Activated T-helper 17 cell treated with anti-CD3 and anti-CD28 coated beads, Interleukin-2, amount 50 U/mL, for 72 hours (primary cell): ENCODE measurements at places on chromosomes 5 and 9. TPM values are rescaled to one million over a fixed set of nuclear protein-coding genes. Genes with fewer than 3 reads are reported as not detected.

Gene INSL4
- total RNA-seq: not detected

Gene GADD45G
- total RNA-seq: 11.7 TPM

Gene C5orf24
- 32.4 TPM for total RNA-seq

Gene PCDHA9
- not detected for total RNA-seq

Gene IFNK
- total RNA-seq: not detected

DNA sequence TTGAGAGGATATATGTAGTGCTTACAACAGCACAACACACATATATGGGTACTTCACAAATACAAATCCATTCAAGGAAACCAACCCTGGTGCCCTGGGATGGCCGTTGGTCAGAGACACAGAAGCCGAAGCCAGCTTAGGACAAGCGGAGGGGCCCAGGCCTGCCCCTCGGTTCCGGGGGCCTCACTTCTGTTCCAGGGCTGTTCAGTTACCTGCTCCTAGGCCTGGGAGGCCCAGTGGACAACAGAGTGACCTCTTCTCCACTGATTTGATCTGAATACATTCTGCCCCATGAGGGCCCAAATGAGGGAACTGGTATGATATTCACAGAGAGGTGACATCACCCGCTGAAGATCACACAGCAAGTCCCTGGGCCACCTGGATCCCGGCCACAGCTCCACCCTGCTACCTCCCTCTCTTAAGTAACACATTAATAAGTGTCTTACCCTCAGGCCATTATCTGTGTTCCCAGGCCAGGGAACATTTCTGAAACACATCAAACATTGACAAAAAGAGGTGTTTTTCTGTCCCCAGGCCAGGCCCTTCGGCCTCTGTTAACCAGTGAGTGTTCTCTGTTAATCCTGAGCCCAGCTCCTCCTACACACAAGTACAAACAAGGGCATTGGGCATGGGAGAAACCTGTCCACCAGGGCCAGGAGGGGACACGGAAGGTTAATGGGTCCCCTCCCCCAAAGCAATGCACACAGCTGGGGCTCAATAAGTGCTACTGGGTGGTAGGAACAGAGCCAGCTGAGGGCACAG is 4.5 kb upstream of the GRHPR start:
- ATAC-seq: no peak

GRCh38 chr5:63686938-63687337 is 275.3 kb downstream of the HTR1A start:
- ATAC-seq: no peak

- ATAC-seq: peak; percentile 33
These were observed 115.1 kb downstream of the CDC42SE2 start for GRCh38 chr5:131378721-131379541.

GRCh38 chr5:169258372-169259000 is 42.5 kb downstream of the SLIT3 start:
- ATAC-seq: no peak

GRCh38 chr9:106500171-106500570 is 362.8 kb upstream of the ZNF462 start:
- no peak for ATAC-seq

GRCh38 chr9:19208653-19209052 is 21.8 kb upstream of the DENND4C start:
- no peak for ATAC-seq

- no peak for ATAC-seq
These were observed 848.5 kb upstream of the WWC1 start for GRCh38 chr5:167442922-167443321.

DNA sequence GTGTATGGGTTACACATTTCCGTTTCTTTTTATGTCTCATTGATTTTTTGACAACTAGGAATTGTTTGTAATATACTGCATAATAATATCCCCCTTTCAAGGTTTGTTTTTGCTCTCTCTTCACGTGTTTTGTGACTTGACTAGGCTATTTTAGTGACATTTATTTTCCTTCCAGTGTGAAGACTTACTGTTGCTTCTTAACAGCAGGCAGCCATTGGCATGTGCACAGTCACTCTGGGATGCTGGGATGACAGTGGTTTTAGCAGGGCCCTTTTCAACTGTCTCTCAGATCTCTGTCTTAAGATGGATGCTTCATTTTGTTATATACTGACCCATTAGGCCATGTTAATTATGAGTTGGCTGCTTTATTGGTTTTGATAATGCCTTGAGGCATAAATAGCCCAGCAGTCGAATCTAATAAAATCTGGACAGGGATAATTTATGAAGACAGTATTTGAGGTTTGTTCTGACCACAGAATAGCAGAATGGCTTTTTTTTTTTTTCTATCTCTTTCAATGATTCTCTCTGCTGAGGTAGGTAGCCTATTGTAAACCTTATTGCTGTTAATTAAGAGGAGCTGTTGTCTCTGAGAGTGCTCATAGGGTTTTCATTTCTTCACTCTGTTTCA is 536.0 kb downstream of the GABRG2 start:
- ATAC-seq: no peak
